Ovary (tissue), 10 donors: ENCODE measurements at places on chromosomes 6 and 20. TPM values are rescaled to one million over a fixed set of nuclear protein-coding genes. Genes with fewer than 3 reads are reported as not detected.

SRSF12 gene
- total RNA-seq: 3.2 TPM

TFAP2A gene
- total RNA-seq: 0.15 TPM

- no peaks in the 10 kb centered on the region for H3K4me1 ChIP-seq
- no peak for DNase-seq
- H3K27ac ChIP-seq: no peak overlapping the region
These were observed 58.0 kb upstream of the GATA5 start for GRCh38 chr20:62533591-62534495.

- H3K4me1 ChIP-seq: peaks cover 2% of the 10 kb centered on the region
- no peak overlapping the region for H3K27ac ChIP-seq
- H3K4me3 ChIP-seq: no peak overlapping the region
- peak; percentile 56 for DNase-seq
- no peaks in the 10 kb centered on the region for H3K27me3 ChIP-seq
These were observed 38.2 kb downstream of the DZANK1 start for GRCh38 chr20:18428490-18429173.

- H3K36me3 ChIP-seq: no peaks in the 10 kb centered on the region
- DNase-seq: no peak
- no peak overlapping the region for H3K4me3 ChIP-seq
- H3K27ac ChIP-seq: no peak overlapping the region
These were observed 210.6 kb upstream of the CDYL start for GRCh38 chr6:4565301-4566250.

PRICKLE4 gene
- 1.6 TPM for total RNA-seq

- no peaks in the 10 kb centered on the region for H3K36me3 ChIP-seq
- H3K27ac ChIP-seq: no peak overlapping the region
- no peaks in the 10 kb centered on the region for H3K4me1 ChIP-seq
- H3K27me3 ChIP-seq: no peaks in the 10 kb centered on the region
- no peak overlapping the region for H3K4me3 ChIP-seq
These were observed 361.5 kb downstream of the EPM2A start for GRCh38 chr6:145373826-145374225.

DNA sequence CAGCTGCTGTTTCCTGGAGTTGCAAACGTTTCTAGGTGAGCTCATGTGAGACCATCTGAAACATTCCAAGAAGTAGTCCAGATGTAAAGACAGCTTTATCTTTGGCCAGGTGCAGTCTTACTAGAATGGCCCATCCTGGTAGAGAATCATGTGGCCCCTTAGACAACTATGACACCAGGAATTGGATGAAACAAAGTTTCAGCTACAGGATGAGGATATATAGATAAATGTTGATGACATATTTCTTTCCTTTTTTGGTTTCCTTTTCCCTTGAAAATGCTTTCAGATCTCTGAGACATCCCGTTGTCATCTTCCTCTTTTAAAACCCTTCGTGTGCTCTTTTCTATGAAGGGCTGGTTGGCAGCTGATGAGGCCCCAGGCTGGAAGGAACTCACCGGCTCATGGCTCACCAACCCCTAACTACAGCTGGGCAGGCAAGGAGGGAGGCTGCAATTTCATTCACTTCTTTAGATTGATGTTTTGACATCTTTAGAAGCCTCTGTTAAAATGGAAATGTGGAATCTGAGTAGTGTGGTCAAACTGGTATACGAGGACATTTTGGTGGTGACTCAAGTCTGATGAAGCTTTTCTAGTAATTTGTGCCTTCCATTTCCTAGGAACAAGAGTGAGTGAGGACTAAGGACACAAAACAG, 167.9 kb upstream of the TNFAIP3 start:
- H3K27me3 ChIP-seq: no peaks in the 10 kb centered on the region
- H3K27ac ChIP-seq: peak overlapping the region; percentile 88
- no peak for DNase-seq
- no peak overlapping the region for H3K4me3 ChIP-seq

GRCh38 chr20:6295127-6295866, 172.5 kb upstream of the FERMT1 start:
- no peak for DNase-seq
- no peak overlapping the region for H3K27ac ChIP-seq
- no peaks in the 10 kb centered on the region for H3K36me3 ChIP-seq
- no peaks in the 10 kb centered on the region for H3K4me1 ChIP-seq
- no peaks in the 10 kb centered on the region for H3K27me3 ChIP-seq

FAM209B gene
- not detected for total RNA-seq

OR2B6 gene
- total RNA-seq: not detected

F13A1 gene
- 25.9 TPM for total RNA-seq

SAMD5 gene
- total RNA-seq: 3.9 TPM

RIPPLY2 gene
- total RNA-seq: not detected

FAM217A gene
- not detected for total RNA-seq

PKIB gene
- total RNA-seq: 2.7 TPM

DSN1 gene
- total RNA-seq: 7.0 TPM

DNA sequence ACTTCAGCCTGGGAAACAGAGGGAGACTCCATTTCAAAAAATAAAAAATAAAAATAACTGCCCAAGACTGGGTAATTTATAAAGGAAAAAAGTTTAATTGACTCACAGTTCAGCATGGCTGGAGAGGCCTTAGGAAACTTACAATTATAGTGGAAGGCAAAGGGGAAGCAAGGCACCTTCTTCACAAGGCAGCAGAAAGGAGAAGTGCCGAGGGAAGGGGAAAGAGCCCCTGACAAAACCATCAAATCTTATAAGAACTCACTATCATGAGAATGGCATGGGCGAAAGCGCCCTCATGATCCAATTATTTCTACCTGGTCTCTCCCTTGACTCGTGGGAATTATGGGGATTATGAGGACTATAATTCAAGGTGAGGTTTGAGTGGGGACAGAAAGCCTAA, 95.5 kb upstream of the LGSN start:
- no peak overlapping the region for H3K27ac ChIP-seq
- H3K27me3 ChIP-seq: no peaks in the 10 kb centered on the region
- no peak overlapping the region for H3K4me3 ChIP-seq
- H3K36me3 ChIP-seq: no peaks in the 10 kb centered on the region
- DNase-seq: no peak
- H3K4me1 ChIP-seq: no peaks in the 10 kb centered on the region
